ENCODE measurements at places on chromosomes 2 and 18. TPM values are rescaled to one million over a fixed set of nuclear protein-coding genes. Genes with fewer than 3 reads are reported as not detected.
A peak's percentile ranks its signal among the peaks of the same experiment; 100 is the strongest.

KHK gene
- total RNA-seq = 1.5 TPM

DNA sequence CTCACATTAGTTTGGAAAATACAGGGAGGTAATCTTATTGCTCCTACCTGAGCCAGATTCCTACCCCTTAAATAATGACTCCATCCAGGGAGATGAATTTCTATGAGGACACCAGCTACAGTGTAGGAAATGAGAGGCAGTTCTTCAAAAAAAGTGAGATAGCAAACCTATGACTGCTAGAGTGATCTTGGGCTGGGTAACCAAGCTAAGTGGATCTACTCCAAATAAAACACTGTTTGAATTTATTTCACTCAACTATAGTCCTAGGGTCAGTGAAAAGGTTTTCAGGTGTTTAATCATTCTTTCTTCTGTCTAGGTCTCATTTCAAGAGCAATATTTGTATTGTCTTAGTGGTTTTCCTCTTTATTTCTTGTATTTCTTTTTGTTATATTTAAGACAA lies 272.1 kb upstream of the VWC2L start:
- DNase-seq = no peak

- no peak for DNase-seq
Observed at GRCh38 chr18:23453680-23454058, 582 bp downstream of the RIOK3 start.

GRCh38 chr2:236180076-236180816 lies 12.1 kb upstream of the GBX2 start:
- no peak for DNase-seq

DNA sequence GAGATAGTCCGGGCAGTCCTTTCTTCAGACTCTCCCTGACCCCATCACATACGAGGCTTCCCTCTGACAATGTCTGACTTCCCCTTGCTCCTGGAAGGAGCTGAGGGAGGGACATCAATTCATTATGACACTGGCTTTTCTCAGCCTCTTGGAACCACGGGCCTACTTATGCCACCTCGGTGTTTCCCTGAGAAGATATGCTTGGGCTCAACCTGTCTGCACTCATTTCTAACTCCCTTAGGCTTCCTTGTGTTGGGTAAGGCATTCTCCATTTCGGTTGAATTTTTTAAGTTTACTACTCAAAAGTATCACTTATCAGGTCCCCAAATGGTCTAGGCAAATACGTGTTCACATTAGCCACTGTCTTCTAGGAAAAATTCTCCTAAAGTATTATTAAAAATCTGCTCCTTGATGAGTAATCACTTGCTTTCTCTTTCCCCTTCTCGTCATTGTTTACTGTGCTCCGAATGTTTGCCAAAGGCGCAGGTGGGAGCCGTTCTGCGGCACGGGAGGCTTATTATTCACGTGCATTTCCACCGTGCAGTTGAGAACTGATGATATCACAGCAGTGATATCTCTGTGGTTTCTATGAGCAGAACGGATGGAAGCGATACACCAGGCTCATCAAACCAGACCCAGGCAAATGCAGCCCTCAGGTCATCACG lies 33.1 kb downstream of the ARL4C start:
- DNase-seq = no peak

DNA sequence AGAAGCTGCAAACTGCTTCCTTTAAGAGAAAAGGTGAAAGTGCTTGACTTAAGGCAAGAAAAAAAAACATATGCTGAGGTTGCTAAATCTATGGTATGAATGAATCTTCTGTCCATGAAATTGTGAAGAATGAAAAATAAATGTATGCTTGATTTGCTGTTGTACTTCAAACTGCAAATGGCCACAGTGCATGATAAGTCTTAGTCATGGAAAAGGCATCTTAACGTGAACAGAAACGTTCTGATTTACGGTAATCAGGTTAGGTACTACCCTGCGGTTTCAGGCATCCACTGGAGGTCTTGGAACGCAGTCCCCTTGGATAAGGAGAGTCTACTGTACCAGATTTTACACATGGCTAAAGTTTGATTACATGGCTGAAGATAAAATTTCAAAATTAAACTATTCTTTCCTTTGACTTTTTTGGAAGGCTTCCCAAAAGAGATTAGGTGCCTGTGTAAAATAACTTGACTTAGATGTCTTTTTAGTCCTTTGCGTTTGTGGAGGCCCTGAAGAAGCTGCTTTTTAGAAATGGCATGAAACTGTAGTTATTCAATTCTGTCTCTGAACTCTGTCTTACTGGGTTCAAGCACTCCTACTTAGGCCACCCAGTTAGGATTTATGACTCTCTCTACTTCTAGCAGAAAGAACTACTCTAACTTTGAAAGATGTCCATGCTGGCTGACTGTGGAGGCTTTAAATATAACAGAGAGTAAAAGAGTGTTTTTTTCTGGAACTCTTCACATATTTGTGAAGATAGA lies 35.9 kb upstream of the SCN9A start:
- DNase-seq = no peak

RHBDD1 gene
- total RNA-seq = 44.5 TPM

GRCh38 chr2:151111599-151112278 lies 149.9 kb downstream of the RBM43 start:
- no peak for DNase-seq

GRCh38 chr18:12657684-12658425 lies at the start of gene SPIRE1:
TSS of gene SPIRE1 (minus strand) at chr18:12658107. CDS start at chr18:12657866, 241 bp downstream.
- peak; percentile 86 for DNase-seq

GRCh38 chr2:86029873-86030272 lies 75.8 kb downstream of the POLR1A start:
- no peak for DNase-seq

GRCh38 chr18:13381944-13382365 lies 163.4 kb downstream of the LDLRAD4 start:
- DNase-seq = peak; percentile 81

PRKD3 gene
- 14.1 TPM for total RNA-seq

COL3A1 gene
- total RNA-seq = 1,075 TPM

DNA sequence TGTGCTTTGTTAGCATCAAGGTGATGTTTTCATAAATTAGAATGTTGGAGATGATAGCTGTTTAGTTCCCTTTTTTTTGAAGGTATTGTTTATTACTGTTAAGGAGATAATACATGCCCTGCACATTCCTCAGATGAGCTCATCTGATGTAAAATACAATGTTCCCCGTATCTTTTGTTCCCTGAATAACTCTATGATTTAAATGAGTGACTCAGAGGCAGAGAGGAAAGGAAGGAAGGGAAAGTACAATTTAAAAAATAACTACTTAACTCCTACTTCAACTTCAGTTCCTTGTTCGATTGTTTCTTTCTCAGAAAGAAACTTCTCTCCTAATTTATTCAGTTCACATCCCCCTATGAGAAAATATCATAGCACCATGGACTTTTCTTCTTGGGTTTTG lies 208.7 kb downstream of the KCNE4 start:
- DNase-seq = no peak
